Mesenteric fat pad (tissue), 1 donor: ENCODE measurements at places on chromosomes 6 and 20.

DNA sequence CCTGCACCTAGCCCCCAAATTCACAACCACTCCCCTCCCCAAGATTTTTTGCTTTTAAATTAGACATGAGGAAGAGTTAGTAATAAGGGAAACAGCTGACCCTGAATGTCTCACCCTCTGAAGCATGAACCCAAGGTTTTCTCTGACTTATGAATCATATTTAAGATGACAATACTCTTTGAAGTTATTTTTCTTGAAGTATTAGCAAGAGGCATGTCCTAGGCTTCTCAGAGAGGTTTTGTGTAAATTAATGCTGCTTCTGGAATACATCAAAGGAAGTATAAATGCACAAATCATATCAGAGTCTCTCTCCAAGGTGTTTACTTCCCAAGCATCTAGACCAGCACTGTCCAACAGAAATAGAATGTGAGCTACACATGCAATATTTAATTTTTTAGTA lies 408.1 kb upstream of the MARCKS start:
- DNase-seq = no peak

DNA sequence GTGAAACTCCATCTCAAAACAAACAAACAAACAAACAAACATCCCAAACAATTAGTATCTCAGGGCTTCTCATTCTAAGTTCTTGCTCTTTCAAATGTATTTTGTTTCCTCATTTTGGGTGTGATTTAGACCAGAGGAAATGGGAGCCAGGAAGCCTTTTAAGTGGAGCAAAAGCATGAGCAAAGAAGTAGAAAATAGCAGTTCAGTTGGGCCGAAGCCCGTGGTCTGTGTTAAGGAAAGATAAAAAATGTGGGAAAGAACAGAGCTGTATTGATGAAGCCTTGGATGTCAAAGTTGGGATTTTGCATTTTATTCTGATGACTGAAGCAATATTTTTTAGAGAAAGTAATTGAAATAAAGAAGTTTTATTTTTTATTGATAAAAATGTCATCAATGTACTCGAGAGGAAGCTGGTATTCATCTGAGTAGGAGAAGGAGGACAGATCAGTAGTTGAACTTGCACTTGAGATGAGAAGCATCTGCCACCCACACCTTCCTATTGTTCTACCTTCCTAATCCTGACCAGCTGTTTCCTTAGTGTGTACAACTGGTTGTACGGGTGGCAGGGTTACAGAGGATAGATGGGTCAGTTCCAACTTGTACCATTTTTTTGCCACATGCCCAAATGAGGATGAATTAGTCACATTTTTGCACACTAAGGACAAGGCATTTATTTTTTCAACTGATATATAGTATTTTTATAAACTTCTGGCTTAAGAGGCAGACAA lies 56.1 kb downstream of the KIAA0408 start:
- DNase-seq = no peak

GRCh38 chr20:48259456-48259855 lies 474.2 kb upstream of the SULF2 start:
- no peak for DNase-seq

- DNase-seq = no peak
These were observed 210.1 kb upstream of the CCN2 start for GRCh38 chr6:132161283-132161682.

DNA sequence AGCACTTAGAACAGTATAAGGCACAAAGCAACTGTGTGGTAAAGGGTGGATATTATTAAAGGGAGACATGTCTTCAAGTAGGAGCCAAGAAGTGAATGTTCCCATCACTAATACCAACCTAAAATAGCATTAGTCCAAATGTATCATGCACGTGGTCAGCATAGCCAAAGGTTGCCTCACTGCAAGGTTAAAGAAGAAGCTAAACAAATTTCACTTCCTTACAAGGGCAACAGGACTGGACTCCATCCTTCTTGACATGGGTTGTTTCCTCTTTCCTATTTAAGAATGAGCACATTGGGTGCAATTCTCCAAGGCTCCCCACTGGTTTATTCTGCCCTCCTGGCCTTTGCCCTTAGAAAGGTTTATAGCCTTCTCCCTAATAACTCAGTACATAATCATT lies 186.7 kb downstream of the PHACTR1 start:
- no peak for DNase-seq

GRCh38 chr6:149895833-149896271 lies 2.1 kb downstream of the RAET1E start:
- no peak for DNase-seq
